ENCODE measurements at places on chromosomes 6 and 20.

- no peak for DNase-seq
Observed at GRCh38 chr6:165854061-165854862, 191.2 kb upstream of the PDE10A start.

DNA sequence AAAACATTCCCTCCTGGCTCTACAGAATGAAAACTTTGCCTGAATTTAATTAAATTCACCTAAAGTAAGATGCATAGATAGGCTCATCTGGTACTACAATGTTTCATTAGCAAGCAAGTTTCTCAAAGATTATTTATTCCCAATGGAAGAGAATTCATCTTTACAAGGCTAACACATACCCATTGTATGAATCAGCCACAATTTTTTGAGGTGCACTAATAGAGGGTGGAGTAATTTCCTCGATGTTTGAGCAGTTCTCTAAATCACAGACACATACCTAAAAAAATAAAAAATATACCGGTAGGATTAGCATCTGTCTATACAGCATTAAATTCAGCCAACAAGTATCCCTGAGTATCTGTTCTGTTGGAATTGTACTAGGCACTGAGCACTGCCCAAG is 32.7 kb downstream of the ROS1 start:
- no peak for DNase-seq

DNA sequence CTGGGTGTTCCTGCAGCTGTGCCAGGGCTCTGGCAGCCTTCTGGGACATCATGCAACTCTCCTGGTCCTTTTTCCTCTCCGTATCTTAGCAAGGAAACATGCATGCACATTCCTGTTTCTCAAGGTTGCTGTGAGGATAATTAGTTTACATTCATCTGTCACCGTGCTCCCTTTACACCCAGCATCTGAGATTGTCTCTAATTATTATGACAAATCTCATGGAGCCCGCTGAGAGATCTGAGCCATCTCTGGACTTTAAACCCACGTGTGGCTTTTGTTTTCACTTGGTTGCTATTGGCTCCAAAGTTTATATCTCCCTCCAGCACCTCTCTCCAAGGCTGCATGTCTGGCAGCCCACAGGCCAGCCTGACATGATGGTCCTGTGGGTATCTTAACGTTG is 167.6 kb downstream of the UNC5CL start:
- DNase-seq: no peak

DNA sequence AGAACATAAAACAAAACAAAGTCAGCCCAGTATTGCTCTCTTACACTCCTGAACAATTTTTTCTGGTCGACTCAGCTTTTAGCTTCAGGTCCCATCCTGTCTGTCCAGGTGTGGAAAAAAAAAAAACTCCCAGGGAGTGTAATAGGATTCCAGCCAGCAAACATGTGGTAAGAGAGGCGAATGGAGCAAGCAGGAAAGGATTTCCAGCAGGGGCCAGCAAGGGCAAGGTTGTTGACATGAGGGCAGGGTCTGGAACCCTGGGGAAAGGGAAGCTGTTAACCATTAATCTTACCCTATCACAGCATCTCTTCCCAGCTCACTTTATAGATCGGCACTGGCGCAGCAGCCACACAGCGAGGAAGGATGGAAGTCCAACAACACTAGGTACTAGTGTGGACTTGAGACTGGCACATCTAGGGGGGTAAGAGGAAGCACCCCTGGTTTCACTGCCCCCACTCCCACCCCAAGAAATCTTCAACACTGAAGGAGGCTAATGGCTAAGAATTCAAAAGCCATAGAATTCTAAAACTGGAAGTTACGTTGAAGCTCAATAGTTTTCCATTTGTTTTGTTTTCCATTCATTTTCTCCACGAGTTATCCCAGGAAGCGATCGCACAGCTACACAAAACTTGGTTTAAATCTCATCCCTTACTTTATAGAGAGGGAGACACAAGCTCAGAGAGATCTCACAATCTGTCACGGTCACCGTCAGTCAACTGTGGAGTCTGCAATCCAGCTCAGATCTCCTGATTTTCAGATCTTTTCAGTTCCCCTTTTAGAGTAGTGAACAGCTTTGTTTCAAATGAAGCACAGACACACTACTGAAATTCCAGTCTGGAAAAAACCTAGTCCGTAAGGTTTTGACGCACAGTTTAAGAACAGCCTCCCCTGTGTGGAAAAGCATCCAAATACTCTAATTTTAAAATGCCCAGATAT is 53.3 kb downstream of the SLC22A23 start:
- no peak for DNase-seq

- DNase-seq: no peak
Observed at GRCh38 chr6:47677381-47678100, 20.8 kb upstream of the ADGRF4 start.

- DNase-seq: no peak
Observed at GRCh38 chr6:82908661-82909060, 157.0 kb downstream of the UBE3D start.

- DNase-seq: peak; percentile 97
Observed at GRCh38 chr20:45890985-45891983, at the start of the genes CTSA and NEURL2. CTSA (plus strand) TSS chr20:45891335; CDS start chr20:45891569, 234 bp downstream. NEURL2 (minus strand) TSS chr20:45891208; CDS start chr20:45890991, 217 bp downstream.

DNA sequence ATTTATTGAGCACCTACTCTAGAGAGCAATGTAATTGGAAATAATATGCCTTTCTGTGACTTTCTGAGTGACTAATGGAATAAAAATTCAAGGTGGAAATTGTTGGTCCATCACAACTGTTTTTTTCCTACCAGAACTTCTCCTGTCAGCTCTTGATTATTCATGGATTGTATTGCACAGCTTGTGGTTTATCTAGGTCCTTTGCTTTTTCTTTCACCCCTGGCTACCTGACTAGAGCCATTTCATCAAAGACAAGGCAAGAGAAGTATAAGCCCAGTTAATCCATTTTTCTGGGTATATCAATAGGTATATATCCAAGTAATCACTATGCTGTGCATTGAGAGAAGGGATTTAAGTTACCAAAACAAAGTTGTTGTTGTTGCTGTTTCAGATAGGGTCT is 168.4 kb downstream of the MMS22L start:
- DNase-seq: no peak
